ENCODE measurements at places on chromosomes 4 and X.

DNA sequence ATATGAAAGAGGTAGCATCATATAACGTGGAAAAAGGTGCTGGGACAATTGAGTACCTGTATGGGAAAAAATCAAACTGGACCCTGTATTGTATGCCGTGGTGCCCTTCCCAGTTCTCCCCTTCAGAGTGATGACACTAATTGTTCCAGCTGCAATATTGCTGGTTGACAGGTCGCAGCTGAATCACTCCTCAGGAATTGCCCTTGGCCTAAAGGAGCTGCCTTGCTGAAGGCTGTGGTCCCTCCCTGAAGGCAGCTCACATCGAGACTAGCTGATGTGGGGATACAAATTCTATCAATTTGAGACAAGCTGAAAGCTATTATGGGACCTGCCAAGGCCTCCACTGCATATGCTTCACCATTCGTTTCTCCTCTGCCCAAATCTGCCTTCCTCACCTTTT lies 39.3 kb upstream of the CXCL8 start:
- no peak for DNase-seq

- no peak for DNase-seq
These were observed 224.5 kb upstream of the PGRMC2 start for GRCh38 chr4:128512161-128512560.

DNA sequence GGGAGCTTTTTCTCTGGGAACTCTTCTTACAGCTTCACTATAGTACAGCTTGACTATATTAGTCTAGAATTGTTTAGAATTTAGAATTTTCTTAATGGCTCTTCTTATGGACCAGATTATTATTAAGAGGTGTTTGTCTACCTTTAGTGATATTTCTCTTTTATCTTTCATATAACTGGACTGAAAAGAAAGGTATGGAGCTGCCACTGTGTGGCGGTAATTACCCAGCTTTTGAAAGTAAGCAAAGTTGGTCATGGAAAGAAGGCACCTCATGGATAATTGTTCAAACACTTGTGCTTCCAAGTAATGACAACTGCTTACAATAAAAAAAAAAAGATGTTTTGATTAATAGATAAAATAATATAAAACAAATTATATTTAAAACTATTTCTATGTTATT lies 1112.5 kb downstream of the TECRL start:
- DNase-seq = no peak

DNA sequence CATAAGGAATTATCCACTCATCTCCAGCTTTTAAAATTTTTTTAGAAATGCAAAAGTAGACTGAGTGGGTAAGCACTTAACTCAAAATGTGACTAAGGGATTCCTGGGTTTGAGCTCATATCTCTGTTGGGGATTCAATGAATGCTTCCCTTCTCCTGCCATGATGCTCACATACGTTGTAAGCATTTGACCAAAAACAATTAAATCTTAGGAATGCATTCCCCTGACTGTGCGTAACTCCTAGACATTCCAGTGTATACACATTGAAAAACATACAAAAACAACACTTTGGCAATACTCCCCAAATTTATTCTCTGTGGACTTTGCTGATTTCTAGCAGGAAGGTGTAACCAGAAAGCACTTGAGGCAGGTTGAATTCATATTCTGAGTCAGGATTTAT lies 29.8 kb downstream of the SPANXA2 start:
- no peak for DNase-seq

- DNase-seq = no peak
These were observed 823.2 kb downstream of the CCSER1 start for GRCh38 chr4:90950385-90950841.

DNA sequence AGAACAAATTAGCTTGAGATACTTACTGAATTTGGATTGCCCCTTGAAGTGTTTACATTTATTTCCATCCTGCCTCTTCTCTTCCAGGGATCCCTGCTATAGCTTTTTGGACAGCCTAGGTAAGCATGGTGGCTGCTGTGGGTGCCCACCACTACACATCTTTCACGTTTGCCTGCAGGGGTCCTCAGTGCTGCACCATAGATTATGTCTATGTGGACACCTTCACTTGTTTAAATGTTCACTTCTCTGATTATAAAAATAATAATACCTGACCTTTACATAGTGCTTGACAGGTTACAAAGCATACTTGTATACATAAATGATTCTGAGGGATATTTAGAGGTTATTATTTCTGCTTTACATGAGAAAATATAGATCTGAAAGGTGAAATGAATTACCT lies 67.9 kb upstream of the SLC4A4 start:
- DNase-seq = peak; percentile 39

GRCh38 chr4:25313201-25313895 lies 774 bp downstream of the ZCCHC4 start:
- no peak for DNase-seq

DNA sequence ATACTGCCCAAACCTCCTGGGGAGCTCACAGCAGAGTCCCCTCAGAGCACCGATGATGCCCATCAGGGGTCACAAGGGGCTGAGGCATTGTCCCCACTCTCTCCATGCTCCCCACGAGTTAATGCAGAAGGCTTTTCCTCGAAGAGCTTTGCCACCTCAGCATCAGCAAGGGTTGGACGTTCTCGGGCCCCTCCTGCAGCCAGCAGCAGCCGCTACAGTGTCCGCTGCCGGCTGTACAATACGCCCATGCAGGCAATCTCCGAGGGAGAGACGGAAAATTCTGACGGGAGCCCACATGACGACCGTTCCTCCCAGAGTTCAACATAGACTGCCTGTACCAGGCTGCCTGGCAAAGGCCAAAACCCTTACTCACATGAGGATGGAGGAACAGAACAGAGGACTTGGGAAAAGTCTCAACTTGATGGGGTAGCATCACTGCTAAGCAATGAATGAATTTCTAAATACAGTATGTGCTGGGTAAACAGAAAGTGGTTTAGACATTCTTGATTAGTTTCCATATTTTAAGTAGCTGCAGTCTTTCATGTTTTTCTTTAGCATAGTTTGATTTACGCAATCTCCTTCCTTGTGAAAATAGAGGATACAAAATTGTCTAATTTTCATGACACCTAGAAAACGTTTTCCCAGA lies 5.0 kb upstream of the SCML1 start:
- no peak for DNase-seq

- no peak for DNase-seq
These were observed 2024.1 kb upstream of the TENM3 start for GRCh38 chr4:180219080-180219479.

Measured in activated CD4-positive, alpha-beta memory T cell treated with anti-CD3 and anti-CD28 coated beads for 36 hours (primary cell).